Thyroid gland (tissue), 4 donors: ENCODE measurements at places on chromosomes 6 and 20. TPM values are rescaled to one million over a fixed set of nuclear protein-coding genes. Genes with fewer than 3 reads are reported as not detected.

PXDC1 gene
- total RNA-seq = 102 TPM

TDRD6 gene
- 1.8 TPM for total RNA-seq

SNTA1 gene
- total RNA-seq = 261 TPM

PDYN gene
- not detected for total RNA-seq

NHLRC1 gene
- total RNA-seq = 4.2 TPM

VPS16 gene
- 42.0 TPM for total RNA-seq

SIRPD gene
- total RNA-seq = not detected

SLC22A16 gene
- 0.27 TPM for total RNA-seq

TINAG gene
- not detected for total RNA-seq
